ENCODE measurements at places on chromosomes 11 and 22.

- DNase-seq = no peak
Measured at GRCh38 chr11:122440811-122441665, 214.5 kb upstream of the UBASH3B start.

- no peak for DNase-seq
Measured at GRCh38 chr11:126154691-126155090, 56.8 kb downstream of the RPUSD4 start.

- DNase-seq = no peak
Measured at GRCh38 chr11:128663824-128664223, 30.0 kb upstream of the FLI1 start.

- peak; percentile 23 for DNase-seq
Measured at GRCh38 chr22:42202048-42202447, 68.4 kb downstream of the TCF20 start.

DNA sequence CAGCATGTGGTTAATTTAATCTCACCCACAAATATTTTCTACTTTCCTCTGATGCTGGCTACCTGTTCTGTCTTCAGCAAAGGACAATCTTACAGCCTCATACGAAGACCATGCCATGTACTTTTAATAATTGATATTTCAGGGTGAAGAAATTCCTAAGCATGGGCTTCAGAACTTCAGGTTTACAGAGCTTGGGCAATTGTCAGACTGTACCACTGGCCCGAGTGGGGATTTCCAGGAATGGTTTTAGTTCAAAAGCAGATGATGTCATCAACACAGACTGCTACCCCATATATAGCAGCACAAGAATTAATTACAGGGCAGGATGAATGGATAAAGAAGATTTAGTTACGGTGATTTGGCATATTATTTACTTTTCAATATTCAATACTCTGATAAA, 171.8 kb downstream of the ETS1 start:
- DNase-seq = no peak

DNA sequence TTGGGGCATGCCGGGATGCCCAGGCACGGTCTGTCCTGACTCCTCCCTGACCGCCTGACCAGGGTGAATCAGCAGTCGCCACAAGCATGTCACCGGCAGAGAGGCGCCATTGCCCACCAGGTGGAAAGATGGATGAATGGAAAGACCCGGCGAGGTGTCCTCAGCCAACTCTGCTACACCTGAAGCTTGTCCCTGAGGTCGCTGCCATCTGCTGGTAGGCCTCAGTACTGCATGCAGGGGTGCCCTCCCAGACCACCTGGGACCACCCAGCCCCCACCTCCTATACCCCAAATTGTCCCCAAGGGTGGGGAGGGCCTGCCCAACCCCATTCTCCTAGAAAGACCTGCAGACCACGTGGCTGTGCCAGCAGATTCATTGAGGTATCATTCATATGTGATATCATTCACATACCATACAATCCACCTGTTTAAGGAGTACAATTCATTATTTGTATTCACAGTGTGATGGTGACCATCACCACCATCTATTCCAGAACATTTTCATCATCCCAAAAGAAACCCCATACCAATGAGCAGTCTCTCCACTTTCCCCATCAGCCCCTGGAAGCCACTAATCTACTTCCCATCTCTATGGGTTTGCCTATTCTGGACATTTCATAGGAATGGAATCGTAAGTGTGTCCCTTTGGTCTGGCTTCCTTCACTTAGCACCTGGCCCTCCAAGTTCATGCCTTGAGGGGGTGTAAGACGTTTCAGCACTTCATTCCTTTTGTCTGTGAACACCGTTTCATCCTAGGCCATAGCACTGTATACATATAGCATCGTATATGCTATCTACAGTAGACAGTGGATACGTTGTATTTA, 17.5 kb downstream of the FGF3 start:
- peak; percentile 28 for DNase-seq

DNA sequence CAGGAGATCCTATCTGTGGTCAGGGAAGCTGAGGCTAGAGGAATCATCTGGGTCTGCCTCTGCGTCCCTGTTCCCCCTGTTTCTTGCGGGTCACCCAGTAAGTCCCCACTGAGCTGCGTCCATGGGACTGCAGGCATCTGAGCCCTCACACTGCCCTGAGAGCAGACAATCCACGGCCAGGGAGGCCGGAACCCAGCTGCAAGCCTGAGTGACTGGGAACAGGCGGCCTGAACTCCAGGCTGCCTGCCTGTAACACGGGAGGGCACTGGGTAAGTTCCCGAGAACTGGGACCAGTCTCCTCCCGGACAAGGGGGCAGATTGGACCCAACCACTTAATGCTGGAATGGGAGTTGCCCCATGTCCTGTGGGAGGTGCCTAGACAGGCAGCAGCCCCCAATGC, 727.4 kb downstream of the BRD1 start:
- no peak for DNase-seq

- DNase-seq = no peak
Measured at GRCh38 chr11:69425444-69425843, 56.0 kb upstream of the LINC01488 start.

GRCh38 chr11:113926273-113927197, 21.9 kb downstream of the HTR3B start:
- no peak for DNase-seq

- DNase-seq = peak; percentile 55
Measured at GRCh38 chr11:3849297-3849874, 6.1 kb upstream of the STIM1 start.

- no peak for DNase-seq
Measured at GRCh38 chr11:70644343-70645060, 246.2 kb downstream of the CTTN start.

GRCh38 chr11:66069715-66070603, at the start of gene PACS1:
Gene PACS1, plus strand, starts transcription at chr11:66070272. Its CDS starts 215 bp downstream, at chr11:66070487.
- peak; percentile 79 for DNase-seq

DNA sequence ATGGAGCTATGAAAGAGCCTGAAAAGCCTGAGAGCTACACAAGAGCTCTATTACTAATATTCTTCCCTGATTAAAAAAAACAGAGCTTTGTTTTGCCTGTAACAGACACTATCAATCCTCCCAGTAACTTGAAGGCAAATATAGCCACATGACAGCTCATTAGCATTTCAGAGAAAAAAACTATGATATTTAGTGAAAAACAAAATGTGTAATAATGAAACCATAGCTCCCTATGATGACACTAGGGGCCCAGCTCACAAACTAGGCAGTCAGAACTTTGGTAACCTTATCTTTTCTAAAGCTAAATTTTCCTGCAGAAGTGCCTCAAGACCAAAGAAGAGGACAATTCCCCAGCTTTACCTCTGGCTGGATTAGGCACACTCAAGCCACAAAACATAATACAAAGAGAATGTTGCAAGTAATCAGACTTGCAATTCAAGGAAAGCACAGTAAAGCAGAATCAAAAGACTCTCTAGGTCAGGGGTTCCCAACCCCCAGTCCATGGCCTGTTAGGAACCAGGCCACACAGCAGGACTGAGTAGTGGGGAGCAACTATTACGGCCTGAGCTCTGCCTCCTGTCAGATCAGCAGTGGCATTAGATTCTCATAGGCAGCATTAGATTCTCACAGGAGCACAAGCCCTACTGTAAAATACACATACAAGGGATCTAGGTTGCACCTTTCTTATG, 53.3 kb downstream of the MRTFA start:
- no peak for DNase-seq

- no peak for DNase-seq
Measured at GRCh38 chr11:134250675-134251074, 2.5 kb downstream of the THYN1 start.

DNA sequence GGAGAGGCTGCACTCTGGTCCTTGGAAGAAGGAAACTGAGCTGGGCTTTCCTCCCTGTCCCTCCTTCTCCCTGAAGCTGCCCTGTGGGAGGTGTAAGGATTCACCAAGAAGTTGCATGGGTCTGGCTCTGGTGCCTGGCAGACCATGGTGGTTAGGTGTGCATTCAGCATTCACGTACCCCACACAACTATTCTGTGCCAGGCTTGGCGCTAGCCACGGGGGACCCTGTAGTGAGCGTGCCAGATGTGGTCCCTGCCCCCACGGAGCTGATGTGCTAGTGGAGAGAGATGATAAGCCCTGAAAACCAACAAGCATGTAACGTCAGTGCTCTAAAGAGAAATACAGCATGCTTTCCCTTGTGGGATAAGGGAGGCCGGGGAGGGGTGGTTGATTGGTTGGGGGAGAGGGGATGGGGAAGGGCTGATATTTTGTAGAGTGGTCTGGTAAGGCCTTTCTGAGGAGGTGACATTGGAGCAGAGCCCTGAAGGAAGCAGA, 48.9 kb downstream of the CD82 start:
- DNase-seq = no peak

- no peak for DNase-seq
Measured at GRCh38 chr22:32584650-32585049, 110.0 kb downstream of the FBXO7 start.

- no peak for DNase-seq
Measured at GRCh38 chr22:22094921-22095320, 112.3 kb upstream of the TOP3B start.

- DNase-seq = no peak
Measured at GRCh38 chr11:61077936-61078335, 24.4 kb upstream of the CD5 start.

GRCh38 chr11:67118181-67118766, 789 bp upstream of the KDM2A start:
- DNase-seq = peak; percentile 56

DNA sequence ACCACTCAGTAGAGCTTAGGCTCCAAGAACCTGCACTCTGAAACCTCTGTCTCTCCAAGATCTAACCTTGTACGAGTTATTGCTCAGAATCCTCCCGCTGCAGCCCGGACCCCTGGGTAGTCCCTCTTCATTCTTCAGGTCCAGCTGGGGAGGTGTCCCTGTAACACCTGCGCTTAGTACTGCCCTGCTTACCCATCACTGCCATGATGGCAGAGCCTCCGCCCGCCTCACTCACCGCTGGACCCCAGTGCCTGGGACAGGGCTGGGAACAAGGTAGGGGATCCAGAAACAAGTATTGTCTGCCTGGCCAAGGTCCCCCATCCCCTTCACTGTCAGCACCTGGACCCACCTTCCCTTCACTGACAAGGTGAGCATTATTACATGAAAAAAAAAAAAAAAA, 50.3 kb downstream of the THAP12 start:
- no peak for DNase-seq

- DNase-seq = no peak
Measured at GRCh38 chr11:44618561-44619425, 53.3 kb downstream of the CD82 start.

DNA sequence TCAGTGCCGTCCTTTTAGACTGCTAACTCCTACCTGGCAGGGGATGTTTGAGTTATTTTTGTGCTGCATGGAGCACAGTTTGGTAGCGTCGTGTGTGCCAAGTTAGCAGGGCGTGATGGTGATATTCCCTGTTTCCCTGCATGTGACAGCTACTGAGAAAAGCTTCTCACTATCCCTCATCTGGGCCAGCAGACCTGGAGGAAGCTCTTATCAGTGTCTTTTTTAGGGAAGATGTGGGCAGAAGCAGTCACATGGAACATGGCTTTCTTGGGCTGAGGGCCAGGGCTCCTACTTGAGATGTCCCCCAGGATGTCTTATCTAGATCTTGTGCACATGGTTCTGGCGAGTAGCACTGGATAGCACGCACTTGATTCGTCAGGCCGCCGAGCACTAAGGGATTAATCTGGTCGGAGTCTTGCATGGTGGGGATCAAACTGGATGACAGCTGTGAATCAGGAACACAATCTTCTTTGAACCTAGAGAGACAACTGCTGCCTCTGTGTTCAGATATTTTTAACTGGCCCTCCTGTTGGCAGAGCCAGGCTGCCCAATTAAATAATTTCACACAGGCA, 33.8 kb downstream of the TECTA start:
- DNase-seq = no peak

- DNase-seq = no peak
Measured at GRCh38 chr11:110431051-110431672, 1.4 kb downstream of the FDX1 start.

DNA sequence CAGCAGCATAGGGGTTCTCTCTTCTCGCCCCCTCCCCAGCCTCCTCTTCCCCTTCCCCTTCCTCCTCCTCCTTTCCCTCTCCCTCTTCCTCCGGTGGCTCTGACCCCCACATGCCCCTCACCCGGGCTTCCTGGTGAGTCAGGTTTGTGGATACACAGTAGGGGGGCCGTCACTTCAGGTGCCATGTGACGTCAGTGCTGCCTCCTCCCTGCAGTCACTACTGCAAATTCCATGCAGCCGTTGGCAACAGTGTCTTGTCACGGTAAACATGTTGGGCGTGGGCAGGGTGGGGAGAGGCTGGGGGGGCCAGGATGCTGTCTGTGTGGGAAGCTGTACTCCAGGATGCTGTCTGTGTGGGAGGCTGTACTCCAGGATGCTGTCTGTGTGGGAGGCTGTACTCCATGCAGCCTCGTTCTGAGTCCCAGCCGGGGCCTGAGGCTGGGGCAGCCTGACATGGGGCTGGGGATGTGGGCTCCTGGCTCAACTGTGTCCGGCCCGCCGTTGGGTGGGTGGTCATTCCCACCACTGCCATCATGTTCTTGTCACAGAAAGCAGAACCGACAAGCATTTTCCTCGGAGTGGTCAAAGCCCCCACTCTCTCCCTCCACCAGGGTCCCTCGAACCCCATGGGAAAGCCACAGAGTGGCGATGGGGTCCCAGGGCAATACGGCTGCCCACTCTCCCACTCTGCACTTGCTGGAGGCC, 2.4 kb upstream of the MUC2 start:
- no peak for DNase-seq

- DNase-seq = no peak
Measured at GRCh38 chr11:115871161-115871760, 367.0 kb upstream of the CADM1 start.

DNA sequence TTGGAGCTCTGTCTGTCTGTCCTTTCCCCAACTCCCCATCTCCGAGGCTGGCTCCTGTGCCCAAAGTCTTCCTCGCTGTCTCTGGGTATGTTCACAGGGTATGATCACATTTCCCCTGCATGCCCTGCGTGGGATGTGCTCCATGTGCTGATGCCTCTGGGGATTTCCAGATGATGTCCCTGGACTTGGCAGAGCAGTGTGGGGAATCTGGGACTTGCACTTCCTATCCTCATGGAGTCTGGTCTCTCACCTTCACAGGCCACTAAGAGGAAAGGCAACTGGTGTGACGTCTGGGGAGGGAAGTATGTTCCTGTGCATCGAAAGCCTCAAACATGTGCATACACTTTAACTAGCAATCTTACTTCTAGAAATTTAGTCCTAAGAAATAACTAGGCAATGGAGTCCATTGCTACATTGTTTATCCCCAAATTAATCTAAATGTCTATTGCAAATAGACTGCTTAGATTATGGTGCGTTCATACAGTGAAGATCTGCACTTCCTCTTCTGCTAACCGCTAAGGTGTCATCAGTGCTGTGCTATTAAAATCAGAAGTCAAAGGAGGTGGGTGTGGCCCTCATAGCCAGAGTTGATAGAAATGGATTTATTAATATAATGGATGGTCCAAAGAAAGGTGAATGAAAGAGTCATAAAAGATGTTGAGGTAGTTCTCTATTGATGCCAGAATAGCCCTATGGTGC, 20.8 kb downstream of the TIMP3 start:
- DNase-seq = no peak

- DNase-seq = no peak
Measured at GRCh38 chr11:111426617-111427016, 47.5 kb upstream of the POU2AF1 start.
